ENCODE measurements at places on chromosomes 2 and 18. TPM values are rescaled to one million over a fixed set of nuclear protein-coding genes. Genes with fewer than 3 reads are reported as not detected.

The MC2R gene
- total RNA-seq = not detected

The ABCG8 gene
- not detected for total RNA-seq

The MATN3 gene
- total RNA-seq = 13.4 TPM

The LRRFIP1 gene
- 62.0 TPM for total RNA-seq

The BMP10 gene
- total RNA-seq = 0.46 TPM

The MAL gene
- not detected for total RNA-seq

The GAREM1 gene
- total RNA-seq = not detected

The CYBRD1 gene
- total RNA-seq = 186 TPM

The PID1 gene
- 6.9 TPM for total RNA-seq

The ASXL2 gene
- 9.6 TPM for total RNA-seq
